ENCODE measurements at places on chromosomes 13 and 19.

DNA sequence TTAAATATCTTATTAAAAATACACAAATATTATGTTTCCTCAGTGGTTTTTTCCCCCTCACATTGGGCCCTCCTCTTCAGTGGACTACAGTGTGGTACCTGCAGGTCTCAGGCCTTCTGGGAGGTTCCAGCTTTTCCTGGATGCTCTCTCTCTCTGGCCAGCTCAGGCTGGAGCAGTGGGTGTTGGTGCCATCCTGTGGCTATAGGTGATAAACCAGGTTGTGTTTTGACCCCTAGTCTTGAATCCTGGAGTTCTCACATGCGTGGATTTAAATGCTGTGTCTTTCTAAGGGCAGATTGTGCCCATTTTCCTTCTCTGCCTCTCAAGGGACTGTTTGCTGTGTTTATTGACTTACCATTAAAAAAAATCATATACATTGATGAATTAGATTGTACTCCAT lies 41.2 kb upstream of the ZNF527 start:
- no peak for DNase-seq

DNA sequence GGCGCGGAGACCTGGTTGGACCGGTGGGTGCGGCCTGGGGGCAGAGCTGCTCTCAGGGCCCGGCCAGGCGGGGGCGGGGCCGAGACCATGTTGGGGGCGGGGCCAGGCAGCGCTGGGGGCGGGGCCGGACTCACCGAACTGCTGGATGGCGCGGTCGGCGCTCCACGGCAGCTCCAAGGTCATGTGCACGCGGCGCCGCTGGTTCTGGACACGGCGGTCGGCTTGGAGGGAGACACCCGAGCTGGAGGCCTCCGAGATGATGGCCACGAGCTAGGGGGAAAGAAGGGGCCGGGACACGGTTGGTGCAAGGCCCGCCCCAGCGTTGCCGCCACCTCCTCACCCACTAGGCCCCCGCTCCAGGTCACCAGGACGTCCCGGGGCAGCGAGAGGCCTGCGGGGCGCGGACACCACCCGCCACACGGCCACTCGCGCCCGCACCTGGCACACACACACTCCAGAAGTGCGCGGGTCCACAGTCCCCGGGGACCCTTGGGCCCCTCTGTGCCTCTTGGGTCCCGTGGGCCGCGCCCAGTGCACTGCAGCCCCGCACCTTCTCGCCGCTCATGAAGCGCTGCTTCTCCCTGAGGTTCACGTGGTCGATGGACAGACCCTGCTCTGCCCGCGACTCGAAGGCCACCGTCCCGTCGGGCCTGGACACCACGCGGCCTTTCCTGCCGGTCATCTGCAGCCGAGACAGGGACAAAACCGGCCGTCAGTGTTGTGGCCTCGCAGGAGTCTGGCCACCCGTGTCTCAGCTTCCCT lies 8.7 kb downstream of the GPX4 start:
- peak; percentile 69 for DNase-seq

GRCh38 chr13:95956589-95957148 lies 96.5 kb downstream of the UGGT2 start:
- DNase-seq = no peak

GRCh38 chr19:29714953-29715700 lies at the start of gene C19orf12:
C19orf12 (minus strand) TSS chr19:29715261; CDS start chr19:29708413, 6,848 bp downstream.
- DNase-seq = peak; percentile 71

DNA sequence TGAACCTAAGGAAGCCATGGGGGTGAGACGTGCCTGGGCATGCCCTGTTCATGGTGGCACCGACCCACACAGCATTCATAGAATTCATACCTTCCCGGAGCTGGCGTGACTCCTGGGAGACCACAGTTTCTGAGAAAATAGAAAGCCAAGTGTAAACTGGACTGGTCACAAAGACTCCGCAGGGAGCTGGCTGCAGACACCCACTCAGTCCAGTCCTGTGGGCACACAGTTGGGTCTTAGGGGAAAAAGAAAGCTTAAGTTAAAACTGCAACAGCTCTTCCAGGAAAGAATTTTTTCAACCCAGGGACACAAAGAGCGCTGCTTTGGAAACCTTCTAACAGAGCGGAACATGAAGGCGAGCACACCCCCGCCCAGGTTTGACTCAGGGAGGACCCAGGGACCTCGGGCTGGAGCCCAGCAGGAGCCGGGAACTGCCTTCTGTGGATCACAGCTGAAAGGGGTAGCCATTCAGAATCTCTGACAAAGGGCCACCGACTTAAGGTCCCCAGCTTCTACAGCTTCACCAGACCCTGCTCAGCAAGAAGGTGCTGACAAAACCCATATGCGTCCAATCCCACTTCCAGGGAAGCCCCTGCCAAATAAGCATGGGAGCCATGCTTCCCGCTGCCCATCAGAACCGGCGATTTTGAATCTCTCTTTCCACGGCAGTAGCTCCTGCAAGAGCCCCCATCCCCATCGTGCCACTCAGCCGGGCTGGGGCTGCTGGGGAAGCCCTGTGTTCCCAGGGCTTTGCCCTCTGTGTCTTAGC lies 183.7 kb downstream of the COL4A1 start:
- no peak for DNase-seq

DNA sequence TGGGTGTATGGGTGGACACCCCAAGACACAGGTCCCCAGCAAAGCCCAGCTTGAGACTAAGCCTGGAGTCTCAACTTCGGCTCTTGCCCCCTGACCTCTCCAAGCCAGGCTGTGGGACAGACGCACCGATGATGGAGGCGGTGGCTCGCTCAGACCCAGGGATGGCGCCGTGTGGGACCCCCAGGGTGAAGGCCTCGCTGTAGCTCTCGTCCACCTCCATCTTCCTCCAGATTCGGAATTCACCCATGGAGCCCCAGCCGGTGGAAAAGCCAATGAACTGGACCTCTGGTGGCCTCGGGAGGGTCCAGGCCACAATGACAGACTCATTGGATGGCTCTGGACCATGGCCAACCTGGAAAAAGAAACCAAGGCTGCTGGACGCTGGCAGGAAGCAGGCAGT lies 39.1 kb downstream of the F2RL3 start:
- DNase-seq = no peak

DNA sequence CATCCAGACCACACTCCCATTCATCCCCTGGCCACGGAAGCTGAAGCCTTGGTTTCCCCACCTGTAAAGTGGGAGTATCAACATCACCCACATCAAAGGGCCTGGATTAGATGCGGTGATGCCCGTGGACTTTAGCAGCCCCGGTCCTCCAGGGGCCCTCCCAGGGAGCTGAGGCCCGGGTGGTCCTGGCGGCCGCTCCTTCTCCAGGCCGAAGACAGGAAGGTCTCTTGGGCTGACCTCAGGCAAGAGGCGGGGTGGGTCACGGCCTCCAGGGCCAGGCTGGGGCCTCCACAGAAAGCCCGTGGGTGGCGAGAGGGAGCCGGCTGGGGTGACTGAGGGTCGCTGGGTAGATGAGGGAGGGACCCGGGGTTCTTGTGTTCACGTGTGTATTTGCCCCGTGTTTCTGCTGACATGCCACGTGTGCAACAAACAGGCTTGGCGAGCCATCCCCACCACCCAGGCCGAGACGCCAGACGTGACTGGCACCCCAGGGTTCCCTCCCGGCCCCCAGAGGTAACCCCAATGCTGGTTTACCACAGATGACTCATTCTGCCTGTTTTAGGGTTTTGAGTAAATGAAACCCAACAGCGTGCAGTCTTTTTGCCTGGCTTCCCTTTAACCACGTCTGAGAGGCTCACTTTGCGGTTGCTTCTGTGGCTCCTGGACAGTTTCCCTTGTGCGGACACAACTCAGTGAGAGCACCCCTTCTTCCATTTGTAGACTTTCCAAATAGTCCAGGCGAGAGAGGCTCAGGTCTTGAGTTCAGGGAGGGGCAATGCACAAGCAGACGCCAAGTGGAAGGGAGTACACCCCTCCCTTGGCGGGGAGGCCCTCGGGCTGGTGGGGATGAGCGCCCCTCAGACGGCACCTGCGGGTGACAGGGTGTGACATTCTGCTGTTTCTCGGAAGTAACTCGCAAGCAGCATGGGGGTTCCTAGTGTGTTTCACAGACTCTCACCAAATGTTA lies 42.9 kb downstream of the C13orf46 start:
- DNase-seq = peak; percentile 21

DNA sequence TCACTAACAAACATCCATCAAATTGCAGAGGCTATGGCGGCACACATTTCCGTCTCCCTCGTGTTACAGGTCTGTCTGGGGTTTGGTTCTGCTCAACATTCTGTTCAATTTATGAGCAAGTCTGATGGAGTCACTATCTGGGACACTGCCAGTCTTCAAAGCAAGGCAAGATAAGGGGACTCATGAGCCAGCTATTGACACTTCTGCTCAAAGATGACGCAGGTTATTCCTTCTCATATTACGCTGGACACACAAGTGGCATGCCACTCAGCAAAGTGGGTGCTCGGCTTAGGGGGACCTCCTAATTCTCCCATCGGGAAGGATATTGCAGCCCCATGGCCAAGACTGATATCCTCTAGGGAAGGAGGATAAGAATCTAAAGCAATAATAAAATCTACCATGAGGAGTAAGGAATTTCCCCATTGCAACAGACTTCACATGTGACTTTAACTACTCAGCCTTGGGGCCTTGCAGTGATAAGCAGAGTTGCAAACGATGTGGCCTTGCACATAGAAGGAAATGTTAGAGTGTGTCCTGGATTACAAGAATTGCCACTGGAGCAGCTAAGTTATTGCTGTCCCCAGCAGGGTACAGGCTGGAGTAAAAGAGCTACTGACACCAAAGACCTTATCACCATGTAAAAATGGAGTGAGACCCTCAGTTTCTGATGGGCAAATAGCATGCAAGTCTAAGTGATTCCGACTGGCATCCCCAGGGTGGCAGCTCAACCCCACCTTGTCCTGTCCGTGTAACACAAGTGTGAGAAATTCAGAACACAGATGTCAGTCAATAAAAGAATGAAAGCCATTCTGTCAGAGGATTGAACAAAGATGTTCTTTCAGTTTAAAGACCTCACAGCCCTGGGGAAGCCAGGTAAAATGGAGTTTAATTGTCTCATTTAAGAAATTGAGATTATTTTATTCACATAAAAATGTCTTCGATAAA lies 306.1 kb downstream of the IRS2 start:
- DNase-seq = no peak

- DNase-seq = no peak
Measured at GRCh38 chr13:89746554-89746953, 1600.9 kb upstream of the MIR17HG start.

GRCh38 chr13:27131906-27132305 lies 39.7 kb downstream of the USP12 start:
- no peak for DNase-seq

DNA sequence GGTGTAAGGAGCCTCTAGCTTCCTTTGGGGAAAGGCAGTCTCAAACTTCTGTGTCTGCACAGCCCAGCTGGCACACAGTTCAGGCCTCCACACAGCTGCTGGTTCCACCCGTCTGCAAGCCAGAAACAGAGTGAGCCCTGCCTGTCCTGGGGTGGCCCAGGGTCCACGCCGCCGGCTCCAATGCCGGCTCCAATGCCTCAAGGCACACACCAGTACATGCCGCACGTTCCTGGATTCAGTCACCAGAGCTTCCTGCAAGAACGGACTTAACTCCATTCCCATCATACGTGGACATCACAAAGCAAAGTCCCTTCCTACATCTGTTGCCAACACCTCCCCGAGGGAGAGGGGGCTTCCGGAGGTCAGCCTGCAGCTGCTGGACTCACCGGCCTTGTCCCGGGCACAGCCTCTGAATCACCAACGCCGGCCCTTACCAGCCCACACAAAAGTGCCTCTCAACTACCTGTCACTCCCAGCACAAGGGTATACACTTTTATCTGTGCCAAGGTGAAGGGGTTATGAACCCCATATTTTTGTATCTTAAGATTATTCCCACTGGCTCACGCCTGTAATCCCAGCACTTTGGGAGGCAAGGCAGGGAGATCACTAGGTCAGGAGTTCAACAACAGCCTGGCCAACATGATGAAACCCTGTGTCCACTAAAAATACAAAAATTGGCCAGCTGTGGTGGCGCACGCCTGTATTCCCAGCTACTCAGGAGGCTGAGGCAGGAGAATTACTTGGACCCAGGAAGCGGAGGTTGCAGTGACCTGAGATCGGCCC lies 8.5 kb downstream of the SH3GL1 start:
- DNase-seq = peak; percentile 73

GRCh38 chr13:36332986-36333385 lies 13.2 kb downstream of the SPART start:
- DNase-seq = no peak

- peak; percentile 80 for DNase-seq
Measured at GRCh38 chr19:18364826-18365528, 21.0 kb upstream of the GDF15 start.

DNA sequence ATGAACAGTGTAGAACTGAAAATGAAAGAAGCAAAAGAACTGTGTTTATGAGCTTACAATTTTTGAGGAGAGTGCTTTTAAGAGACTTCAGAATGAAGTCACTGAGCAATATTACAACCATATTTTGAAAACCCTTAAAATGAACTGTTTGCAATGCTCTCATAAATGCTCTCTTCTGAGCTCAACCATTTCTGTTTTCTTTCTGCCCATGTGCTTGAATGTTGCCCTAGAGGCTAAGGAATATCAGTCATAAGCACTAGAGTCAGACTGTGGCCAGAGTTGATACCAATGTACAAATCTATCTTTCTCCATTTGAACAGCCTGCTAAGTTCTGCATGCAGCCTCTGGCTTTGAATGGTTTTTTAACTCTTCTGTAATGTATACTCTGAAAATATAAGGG lies 1092.8 kb downstream of the PCDH9 start:
- DNase-seq = no peak

DNA sequence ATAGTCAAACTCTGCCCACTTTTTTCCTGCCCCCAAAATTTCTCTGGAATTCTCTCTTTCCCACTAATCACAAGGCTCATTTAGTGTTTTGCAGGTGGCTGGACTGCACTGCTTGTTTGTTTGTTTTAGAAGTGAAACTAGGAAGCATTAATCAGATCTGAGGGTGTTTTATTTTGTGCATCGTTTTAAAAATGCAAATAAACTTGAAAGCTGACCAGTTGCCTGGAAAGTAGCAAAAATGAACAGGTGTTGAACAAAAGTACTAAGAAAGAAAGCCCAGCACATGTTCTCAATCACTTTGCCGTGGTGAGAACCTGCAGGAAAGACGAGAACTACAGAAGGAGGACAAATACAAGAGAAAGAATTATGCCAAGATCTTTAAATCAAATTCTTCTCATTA lies 365.5 kb downstream of the PCDH9 start:
- DNase-seq = no peak

- DNase-seq = no peak
Measured at GRCh38 chr19:52231154-52231910, 38.1 kb upstream of the ZNF766 start.

GRCh38 chr19:7533281-7533885 lies 2.1 kb upstream of the PNPLA6 start:
- DNase-seq = peak; percentile 72

- DNase-seq = no peak
Measured at GRCh38 chr19:10219678-10220077, 11.5 kb downstream of the S1PR2 start.

DNA sequence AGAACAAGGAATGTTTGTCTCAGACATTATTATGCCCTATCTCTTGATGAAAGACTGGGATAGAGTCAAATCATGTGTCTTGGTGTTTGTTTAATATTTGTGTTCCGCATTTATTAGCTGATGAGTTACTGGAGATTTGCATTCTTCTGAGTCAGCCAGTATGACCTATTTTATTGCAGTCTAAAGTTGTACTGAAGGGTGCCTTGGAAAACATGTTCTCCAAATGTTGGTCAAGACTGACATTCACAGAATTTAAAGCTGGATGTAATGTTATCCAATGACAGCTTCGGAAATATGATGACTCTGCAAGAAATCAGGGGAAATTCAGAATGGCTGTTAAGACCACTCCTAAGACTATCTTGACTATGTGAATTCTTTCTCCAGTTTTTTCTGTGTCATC lies 134.0 kb downstream of the KCNRG start:
- no peak for DNase-seq

- no peak for DNase-seq
Measured at GRCh38 chr13:49368688-49369087, 75.2 kb downstream of the CAB39L start.

All from left hindlimb (tissue), 1 donor.